T47D (cell line): ENCODE measurements at places on chromosomes 5 and 9.
A peak's percentile ranks its signal among the peaks of the same experiment; 100 is the strongest.

- DNase-seq: no peak
These were observed 180.8 kb downstream of the GOLPH3 start for GRCh38 chr5:31993165-31993961.

DNA sequence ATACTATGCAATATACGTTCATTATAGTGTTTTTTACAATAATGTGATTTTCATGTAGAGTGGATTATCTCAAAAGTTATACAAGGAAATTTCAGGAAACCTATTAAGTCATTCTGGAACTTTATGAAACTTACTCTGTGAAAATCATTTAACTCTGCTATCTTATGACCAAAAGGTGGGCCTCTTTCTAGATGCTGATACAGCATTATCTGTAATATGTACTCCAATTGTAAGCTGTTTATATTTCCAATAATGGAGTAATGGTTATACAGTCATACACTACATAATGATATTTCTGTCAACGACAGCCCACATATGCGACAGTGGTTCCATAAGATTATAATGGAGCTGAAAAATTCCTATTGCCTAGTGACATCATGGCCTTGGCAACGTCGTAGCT is 18.8 kb upstream of the PCSK5 start:
- DNase-seq: no peak

DNA sequence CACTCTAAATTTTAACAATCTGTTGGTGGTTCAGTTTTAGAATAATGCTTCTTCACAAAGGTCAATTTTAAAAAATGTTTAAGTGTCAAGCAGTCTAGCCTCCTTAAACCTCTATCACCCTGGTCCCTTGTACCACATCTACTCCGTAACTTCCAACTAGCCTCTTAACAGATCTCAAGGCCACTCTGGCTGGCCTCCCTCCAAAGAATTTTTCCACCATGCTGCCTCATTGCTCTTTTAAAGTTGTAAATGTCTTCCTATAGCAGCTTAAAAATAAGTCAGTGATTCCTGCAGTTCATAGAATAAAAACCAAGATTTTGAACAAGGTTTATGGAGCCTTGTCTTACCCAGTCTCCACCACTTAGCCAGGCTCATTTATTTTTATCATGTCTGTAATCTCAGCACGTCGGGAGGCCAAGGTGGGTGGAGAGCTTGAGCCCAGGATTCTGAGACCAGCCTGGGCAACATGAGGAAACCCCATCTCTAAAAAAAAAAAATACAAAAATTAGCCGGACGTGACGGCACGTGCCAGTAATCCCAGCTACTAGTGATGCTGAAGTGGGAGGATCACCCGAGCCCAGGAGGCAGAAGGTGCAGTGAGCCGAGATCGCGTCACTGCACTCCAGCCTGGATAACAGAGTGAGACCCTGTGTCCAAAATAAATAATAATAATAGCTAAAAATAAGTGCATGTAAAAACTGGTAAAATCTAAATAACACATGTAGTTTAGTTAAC is 924.9 kb upstream of the DMAC1 start:
- DNase-seq: no peak

GRCh38 chr9:111360881-111361280 is 30.9 kb upstream of the OR2K2 start:
- no peak for DNase-seq

- peak; percentile 85 for DNase-seq
These were observed 148.4 kb downstream of the MAPKAP1 start for GRCh38 chr9:125558453-125559092.

- no peak for DNase-seq
These were observed 20.9 kb downstream of the ANXA2R start for GRCh38 chr5:43019291-43019613.

- DNase-seq: no peak
These were observed 52.6 kb upstream of the RNU6ATAC start for GRCh38 chr9:134216961-134217360.

- no peak for DNase-seq
These were observed 98.0 kb downstream of the MACIR start for GRCh38 chr5:103356350-103357091.

DNA sequence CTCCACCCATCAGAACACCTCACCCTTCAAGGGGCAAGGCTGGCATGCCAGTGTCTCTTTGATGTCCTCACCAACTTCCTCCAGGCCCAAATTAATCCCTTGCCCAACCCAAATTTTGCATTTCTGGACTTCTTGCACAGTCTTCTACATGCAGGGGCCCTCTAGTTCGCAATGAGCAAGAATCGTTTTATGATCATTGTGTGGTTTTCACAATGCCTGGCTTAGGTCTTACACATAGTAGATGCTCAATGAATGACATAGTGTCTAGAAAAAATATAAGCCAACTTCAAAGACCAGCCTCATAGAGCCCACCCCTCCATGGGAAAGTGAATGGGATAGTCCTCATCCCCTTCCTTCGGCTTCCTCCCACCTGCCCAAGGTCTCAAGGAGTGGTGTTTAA is 9.8 kb upstream of the ESM1 start:
- no peak for DNase-seq

DNA sequence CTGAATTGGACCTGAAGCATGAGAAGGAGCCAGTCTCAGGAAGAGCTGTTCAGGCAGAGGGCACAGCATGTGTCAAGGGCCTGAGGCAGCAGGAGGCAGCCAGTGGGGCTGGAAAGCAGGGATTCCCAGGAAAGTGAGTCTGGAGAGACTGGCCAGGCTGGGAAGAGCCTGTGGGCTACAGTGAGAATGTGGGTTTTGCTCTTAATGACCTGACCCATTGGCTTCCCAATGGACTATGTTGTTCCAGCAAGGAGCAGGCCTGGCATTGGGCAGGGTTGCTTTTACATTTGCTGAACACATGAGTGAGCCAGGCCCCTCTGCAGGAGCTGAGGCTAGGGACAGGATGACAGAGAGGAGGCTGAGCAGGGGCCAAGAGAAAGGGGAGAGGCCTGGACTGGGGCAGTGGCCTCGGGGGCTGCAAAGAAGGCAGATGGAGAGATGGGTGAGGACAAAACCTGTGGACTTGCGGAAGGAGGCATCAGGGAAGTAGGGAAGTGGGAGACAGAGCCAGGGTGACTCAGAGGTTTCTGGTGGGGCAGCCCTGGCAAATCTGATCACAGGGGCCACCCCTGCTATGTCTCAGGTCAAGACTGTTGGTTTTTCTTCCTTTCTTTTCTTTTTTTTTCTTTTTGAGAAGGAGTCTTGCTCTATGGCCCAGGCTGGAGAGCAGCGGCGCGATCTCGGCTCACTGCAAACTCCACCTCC is 65.9 kb upstream of the NEK6 start:
- no peak for DNase-seq

- DNase-seq: no peak
These were observed 145.4 kb downstream of the MTX3 start for GRCh38 chr5:79845448-79846197.

DNA sequence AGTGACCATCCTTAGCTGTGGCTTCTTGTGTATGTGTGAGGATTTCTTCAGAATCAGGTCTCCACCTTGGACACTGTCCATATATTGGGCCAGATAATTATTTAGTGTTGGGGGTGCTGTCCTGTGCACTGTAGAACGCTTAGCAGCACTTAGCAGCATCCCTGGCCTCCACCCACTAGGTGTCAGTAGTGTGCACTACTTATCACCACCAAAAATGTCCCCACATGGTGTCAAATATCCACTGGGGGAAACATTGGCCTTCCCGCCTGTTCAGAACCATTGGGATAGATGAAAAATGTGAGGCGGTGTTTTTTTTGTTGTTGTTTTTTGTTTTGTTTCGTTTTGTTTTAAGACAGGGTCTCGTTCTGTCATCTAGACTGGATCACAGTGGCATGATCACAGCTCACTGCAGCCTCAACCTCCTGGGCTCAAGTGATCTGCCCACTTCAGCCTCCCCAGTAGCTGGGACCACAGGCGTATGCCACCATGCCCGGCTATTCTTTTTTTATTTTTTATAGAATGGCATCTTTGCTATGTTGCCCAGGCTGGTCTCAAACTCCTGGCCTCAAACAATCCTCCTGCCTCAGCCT is 67.7 kb downstream of the TENT4A start:
- no peak for DNase-seq

DNA sequence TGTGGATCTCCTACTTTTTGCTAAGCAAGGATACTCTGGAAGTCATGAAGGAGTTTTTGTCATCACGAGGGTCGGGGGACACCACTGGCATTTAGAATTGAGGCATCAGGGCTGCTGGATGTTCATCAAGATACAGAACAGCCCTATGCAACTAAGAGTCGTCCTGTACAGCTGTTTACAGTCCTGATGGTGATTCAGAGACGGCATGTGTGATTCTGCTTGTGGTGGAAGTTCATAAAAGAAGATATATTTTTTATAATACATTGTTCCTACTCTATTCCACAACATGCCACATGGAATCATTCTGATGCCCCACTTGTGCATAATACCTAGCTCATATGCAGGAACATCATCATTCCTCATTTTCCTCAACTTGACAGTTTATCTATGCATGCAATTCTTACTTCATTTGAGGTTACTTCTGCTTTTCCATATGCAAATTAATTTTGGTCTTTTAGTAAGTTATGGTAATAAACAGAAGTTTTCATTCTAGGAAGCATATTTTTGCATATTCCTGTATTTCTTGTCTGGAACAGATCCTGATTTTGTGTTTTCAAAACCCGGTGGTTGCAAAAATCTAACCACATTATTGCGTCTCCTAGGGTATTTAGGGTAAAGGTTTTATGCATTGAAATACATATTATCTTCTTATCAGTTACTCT is 155.2 kb downstream of the ARHGEF28 start:
- no peak for DNase-seq

DNA sequence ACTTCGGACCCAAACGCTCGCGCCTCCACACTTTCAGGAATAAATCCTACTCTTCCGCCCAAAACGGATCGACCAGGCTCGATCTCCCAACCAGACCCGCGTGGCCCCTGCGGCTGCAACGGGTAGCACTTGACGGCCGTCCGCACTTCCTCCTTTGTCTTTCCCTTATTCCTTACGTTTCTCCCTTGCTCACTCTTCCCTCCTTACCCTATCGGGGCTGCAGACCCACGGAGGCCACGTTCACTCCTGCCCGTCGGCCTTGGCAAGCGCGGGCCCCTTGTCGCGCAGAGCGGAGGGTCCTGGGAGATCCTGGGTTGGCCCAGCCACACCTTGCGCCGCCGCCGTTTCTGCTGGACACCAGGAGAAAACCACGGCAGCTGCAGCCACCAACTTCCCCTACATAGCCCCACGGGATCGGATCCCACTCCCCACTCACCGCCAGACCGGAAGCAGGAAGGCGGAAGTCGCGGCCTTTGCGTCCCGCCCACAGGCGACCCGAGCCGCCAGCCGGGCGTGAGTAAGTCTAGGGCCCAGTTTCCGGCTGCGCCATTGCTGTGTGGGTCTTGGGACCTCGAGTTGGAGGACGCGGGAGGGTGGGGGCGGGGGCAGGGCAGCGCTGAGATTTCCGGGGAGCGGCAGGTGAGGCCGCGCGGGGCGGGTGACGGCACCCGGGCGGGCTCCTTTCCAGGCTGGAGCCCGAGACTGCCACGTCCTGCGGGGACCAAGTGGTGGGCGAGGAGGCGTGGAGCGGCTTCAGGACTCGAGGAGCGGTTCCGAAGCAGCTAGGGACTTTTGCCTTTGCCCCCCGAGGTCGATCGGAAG is at the start of gene SMIM15:
SMIM15 (minus strand) TSS at position 459 of the 822 bp plus-strand sequence. CDS start 2,297 bp downstream, outside the sequence.
- DNase-seq: peak; percentile 97

DNA sequence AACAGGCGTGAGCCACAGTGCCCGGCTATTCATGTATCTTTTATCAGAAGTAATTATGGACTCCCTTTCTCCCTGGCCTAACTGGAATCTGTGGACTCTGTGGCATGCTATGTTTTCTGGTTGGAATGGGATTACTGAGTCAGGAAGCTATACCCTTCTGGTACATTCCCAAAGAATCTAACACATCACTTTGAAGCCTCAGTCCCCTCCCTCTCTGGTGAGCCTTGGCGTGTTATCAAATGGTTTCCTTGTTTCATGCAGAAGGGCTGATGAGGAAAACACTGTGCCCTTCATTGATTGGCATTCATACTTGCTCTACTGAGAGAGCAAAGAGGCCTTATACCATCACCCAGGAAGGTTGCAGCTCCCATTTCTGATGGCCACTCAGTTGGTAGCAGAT is 22.9 kb downstream of the C5orf15 start:
- DNase-seq: no peak

GRCh38 chr9:70106571-70106970 is 62.9 kb downstream of the MAMDC2 start:
- DNase-seq: no peak
